ENCODE measurements at places on chromosomes 2 and 18.

- DNase-seq: no peak
These were observed 37.8 kb downstream of the SCN9A start for GRCh38 chr2:166337932-166338331.

- no peak for DNase-seq
These were observed 30.3 kb upstream of the SLC30A6 start for GRCh38 chr2:32135409-32135808.

- DNase-seq: no peak
These were observed 17.1 kb upstream of the SNED1 start for GRCh38 chr2:240981280-240981679.

- DNase-seq: no peak
These were observed 48.5 kb upstream of the DTNA start for GRCh38 chr18:34661464-34662087.

DNA sequence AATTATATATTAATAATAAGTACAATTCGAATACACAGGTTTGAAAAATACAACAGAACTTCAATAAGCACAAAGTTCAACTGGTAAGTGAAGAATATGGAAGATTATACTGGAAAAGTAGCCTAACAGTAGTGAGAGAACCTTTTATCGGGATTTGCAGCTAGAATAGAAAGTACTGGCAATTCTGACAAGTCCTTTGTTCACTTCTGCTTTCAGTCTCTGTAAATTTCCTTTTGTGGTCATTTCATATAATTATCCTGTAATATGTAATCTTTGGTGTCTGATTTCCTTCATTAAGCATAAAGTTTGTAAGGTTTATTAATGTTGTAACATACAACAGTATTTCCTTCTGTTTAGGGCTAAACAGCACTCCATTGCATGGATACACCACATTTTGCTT, 67.2 kb downstream of the CUL3 start:
- no peak for DNase-seq

DNA sequence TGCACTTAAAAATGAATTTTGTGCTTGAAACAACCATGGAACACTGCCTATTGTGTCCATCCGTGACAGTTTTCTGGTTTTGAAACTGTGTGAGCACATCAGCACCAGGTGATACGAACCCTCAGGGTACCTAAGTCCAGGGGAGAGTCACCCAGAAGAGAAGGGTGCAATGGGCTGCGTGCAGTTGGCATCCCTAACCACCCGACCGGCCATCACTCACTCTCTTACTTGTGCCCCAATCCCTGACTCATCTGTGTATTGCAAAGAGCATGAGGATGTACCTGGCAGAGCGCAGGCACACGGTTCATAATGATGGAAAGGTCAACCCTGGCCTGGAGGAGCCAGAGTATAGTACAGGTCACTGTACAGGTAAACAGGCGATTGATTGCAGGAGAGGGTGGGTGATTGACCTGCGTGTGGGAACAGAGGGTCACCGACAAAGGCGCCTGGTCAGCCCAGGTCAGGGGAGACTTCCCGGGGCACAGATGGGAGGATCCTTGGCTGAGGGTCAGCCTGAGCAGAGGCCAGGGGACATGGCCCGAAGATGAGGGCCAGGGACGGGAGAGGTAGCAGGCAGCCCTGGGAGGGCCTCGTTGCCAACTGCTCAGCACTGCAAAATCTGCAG, 160.3 kb downstream of the SEPTIN10 start:
- DNase-seq: no peak

- DNase-seq: no peak
These were observed 22.1 kb upstream of the CATIP start for GRCh38 chr2:218334531-218334930.

GRCh38 chr2:169513926-169514325, 4.4 kb downstream of the KLHL41 start:
- no peak for DNase-seq

- DNase-seq: no peak
These were observed 23.6 kb downstream of the ALPK2 start for GRCh38 chr18:58605027-58606020.

- no peak for DNase-seq
These were observed 17.4 kb downstream of the LDLRAD4 start for GRCh38 chr18:13235981-13236380.

DNA sequence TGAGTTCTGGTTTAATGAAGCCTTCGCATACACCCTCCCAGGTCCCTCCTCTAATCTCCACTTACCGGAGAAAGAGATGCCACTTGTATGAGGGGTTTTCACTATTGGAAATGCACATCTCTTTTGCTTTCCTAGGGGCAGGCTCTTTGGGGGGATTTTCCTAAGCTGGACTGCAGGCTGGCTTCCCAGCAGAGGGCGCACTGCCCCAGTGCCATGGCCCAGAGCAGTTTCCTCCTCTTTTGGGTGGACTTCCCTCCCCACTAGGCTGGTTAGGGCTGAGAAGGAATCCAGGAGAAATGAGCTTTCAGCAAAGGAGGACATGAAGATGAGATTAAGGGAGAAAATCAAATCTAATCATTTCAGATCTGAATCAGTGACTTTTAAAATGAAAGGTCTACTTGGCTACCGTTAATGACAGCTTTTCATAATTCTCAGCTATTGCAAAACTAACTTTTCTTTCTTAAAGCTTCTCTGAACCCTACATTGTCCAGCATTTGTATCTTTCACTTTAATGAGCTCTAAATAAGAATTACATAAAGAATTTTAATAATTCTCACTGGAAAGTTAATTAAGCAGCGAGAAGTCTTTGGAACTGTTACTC, 784.1 kb upstream of the FANCL start:
- DNase-seq: peak; percentile 74

- DNase-seq: no peak
These were observed 699.8 kb upstream of the ID2 start for GRCh38 chr2:7982054-7982453.

GRCh38 chr18:64134044-64134747, 14.7 kb downstream of the LINC00305 start:
- peak; percentile 28 for DNase-seq

DNA sequence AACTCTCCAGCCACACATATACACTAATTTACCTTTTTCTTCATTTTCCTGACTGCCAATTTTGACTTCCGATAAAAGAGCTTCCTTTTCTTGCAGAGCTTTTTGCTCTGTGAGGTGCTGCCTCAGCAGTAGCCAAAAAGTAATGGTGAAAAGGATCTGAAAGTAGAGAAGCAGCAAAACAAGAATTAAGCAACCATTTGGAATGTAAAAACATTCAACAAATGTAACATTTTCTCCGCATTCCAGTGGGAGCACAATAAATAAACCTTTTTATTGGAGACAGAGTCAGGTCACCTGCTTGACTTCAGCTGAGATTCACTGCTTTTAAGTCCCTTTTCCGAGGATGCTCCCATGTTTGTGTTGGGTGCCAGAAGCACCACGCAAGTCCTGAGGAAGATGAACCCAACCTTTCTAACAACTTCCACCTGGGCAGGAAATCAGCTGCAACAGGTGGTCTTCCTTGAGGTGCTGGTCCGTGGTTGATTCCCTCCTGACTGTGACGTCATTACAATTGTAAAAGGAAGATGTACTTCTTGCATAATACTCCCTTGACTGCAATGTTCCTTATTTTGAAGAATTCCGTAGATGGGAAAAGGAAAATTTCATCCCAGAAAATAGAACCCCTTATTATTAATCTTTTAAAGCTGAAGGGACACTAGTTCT, 265.5 kb downstream of the NAPG start:
- no peak for DNase-seq

DNA sequence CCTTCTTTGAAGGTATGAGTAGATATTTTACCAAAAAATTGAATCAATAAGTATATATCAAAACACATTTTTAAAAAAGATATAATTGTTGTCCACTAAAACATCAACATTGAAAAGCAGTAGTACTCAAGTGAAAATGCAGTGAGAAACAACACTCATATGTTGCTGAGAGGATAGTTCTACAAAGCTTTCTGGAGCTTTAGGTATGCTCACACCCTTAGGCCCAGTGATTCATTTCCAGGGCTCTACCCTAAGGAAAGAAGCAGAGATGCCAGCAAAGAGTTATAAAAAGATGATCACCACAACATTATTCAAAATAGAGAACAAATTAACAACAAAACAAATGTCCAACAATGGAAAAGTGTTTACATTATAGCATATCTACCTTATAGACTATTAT, 197.3 kb upstream of the CCDC150 start:
- no peak for DNase-seq

- DNase-seq: peak; percentile 36
These were observed 616 bp downstream of the RNPEPL1 start for GRCh38 chr2:240568678-240569522.

- no peak for DNase-seq
These were observed 1244.7 kb upstream of the ZEB2 start for GRCh38 chr2:145764631-145765030.

DNA sequence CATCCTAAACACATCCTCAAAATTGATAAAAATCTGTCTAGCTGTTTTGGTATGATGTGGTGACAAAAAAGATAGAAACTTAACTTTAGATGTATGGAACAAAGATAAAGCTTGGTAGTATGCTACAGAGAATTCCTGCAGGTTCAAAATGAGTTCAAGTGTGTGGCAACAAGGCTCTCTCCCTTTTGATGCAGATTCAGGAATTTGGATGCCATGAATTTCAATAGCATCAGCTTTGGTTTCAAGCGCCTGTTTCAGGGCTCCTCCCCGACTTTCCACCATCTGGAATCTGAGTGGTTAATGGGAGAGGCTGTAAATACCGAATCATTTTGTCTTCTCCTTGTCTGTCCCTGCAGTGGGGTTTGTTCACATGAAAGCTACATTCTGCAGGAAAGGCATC, 180.6 kb downstream of the MTX2 start:
- peak; percentile 68 for DNase-seq

DNA sequence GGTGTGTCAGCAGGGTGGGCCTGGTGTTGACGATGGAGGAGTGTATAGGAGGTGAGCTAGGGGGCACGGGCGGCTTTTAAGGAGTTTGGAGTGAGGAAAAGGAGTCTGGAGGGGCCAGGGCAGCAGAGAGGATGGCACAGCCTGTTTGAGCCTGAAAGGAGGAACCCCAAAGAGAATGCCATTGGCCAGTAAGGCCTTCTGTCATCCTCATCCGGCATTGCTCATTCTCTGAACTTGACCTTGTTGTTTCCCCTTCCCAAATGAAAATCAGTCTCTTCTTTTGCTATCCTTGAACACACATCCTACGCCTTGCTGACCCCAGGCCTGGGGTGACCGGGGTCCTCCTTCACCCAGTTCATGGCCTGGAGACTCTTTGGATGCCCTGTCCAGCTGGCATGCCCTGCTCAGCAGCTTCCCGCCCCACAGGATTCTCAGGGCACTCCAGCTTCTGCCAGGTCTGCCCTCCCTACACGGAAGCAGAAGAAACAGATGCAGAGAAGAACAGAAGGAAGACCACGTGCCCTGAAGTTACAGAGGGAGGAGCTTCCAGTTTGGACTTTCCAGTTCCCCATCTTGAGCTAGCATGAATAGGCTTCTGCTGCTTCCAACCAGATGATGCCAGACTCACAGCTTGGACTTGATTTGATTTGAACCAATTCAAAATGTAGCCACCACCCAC, 20.5 kb upstream of the KIF3C start:
- DNase-seq: no peak

GRCh38 chr2:128693743-128694029, 375.0 kb upstream of the HS6ST1 start:
- no peak for DNase-seq

DNA sequence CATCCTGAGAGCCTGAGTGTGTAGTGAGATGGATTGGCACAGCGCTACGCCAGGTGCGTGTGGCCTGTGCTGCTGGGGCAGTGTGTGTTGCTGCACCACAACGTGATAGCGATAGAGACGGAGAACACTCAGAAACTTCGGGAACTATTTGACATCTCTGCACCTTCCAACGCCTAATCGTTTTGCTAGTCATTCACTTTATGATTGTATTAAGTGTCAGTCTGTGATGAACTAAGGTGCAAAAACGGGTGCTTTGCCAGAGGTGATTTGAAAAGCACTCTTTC, 26.0 kb upstream of the IGFBP2 start:
- DNase-seq: no peak

DNA sequence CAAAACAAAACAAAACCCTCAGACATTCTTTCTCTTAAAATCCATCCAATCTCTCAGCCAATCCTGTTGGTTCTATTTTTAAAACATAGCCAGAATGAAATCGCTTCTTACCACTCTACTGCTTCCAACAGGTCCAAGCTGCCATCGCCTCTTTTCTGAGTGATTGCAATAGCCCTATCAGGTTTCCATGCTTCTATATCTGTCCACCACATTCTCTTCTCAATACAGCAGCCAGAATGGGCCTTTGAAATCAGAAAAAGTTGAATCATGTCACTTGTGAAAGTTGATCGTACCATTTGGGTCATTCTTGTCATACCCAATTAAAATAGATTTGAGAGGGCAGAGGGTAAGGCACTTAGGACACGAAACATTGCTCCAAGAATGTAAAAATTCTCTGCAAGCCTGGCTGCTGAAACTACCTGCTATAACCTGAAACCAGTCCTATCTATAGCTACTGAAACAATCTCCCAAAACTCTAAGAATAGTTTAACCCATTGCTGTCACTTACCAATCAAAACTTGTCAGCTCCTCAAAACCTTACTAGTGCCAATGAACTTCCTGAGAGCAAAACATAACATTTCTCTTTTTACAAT, 3.3 kb upstream of the MTLN start:
- no peak for DNase-seq

DNA sequence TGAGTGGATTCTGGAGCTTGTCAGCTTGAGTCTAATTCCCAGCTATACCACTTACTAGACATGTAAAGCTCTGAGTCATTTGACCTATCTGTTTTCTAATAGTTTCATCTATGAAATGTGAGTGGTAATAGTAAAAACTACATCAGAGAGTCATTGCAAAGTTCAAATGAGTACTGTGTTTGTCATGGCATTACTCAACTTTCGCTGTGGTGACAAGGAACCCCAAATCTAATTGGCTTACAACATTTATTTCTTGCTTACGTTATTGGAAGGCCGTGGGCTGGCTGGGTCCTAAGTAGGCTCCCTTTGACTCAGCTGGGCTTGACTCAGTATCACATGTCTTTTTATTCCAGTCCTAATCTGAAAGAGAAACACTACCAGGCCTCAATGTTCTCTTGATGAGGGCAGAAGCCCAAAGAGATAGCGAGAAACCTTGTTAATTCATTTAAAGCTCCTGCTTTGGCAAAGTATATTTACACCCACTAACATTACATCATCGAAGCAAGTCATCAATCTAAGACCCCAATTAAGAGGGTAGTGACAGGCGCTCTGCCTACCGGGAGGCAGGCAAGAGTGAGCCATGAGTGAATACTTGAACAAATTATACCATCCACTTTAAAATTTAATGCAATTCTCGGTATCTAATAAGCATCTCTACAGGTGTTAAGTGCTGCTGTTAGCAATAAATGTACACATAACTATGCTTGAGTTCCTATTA, 431.8 kb upstream of the SPHKAP start:
- DNase-seq: no peak

DNA sequence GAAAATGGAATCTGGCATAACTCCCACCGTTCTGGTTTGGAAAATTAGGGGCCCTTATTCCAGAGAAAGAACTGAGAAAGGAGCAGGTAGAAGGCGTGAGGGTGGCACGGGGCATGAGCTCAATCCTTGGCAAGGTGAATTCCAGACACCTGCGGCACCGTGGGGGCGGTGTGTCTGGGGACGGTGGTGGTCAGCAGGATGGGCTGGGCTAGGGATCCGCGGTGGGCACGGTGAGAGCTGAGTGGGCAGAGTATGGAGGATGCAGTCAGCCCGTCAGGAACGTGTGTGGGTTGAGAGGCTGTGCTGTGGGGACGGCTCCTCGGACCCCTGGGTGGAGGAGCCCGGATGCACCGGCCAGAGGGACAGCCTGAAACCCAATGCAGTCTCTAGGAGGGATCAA, 61.1 kb downstream of the GNAL start:
- DNase-seq: no peak

- DNase-seq: no peak
These were observed 38.4 kb downstream of the PAX8 start for GRCh38 chr2:113240150-113240914.

GRCh38 chr2:161552015-161552414, 72.2 kb upstream of the SLC4A10 start:
- DNase-seq: no peak

All from WTC11 (cell line).